ENCODE measurements at places on chromosomes 7 and 10.

DNA sequence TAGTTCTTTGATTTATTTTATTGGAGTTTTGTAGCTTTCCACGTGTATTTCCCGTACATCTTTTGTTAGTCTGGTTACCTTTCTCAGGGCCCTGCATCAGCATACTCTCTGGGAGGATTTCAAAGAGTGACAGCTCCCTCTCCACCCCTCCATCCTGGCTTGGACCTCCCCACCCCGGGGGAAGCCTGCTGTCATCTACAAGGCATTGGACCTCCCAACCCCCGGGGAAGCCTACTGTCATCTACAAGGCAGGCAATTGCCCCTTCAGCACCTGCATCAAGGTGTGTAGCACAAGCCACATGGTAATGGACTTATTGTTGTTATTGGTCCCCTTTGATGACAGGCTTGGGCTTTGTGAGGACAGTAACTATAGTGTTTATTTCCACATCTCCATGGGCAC is 390.1 kb downstream of the TCERG1L start:
- no peak for DNase-seq

GRCh38 chr10:69087590-69088470 is at the start of gene SRGN:
Gene SRGN, plus strand, starts transcription at chr10:69088103. Its CDS starts 55 bp downstream, at chr10:69088158.
- no peak for DNase-seq

GRCh38 chr7:84076219-84076618 is 118.4 kb downstream of the SEMA3A start:
- DNase-seq = no peak

DNA sequence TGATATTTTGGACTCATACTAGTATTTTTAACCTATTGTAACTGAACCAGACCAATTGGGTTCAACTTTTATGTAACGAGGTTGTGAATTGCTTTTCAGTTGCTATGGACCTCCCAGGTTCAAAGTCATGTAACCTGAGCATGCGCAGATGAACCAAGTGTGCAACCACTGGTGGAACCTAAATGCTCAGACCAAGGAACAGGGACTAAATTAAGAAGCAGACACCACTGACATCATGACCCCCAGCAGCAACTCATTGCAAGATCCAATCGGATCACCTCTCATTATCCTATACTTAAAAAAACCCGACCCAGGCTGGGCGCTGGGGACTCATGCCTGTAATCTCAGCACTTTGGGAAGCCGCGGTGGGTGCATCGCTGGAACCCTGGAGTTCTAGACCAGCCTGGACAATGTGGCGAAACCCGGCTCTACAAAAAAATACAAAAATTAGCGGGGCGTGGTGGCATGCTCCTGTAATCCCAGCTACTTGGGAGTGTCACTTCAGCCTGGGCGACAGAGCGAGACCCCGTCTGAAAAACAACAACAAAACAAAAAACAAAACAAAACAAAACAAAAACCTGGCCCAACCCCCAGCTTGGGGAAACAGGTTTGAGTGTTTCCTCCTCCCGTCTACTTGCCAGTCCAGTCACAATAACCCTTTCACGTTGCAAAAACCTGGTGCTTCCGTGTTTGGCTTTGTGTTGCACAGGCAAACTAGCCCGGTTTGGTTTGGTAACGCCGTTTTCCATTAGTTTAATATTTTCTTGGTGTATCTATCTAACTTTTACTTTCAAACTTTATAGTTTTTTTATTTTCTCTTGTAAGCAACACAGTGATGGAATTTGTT is 11.3 kb upstream of the ZNF518A start:
- no peak for DNase-seq

DNA sequence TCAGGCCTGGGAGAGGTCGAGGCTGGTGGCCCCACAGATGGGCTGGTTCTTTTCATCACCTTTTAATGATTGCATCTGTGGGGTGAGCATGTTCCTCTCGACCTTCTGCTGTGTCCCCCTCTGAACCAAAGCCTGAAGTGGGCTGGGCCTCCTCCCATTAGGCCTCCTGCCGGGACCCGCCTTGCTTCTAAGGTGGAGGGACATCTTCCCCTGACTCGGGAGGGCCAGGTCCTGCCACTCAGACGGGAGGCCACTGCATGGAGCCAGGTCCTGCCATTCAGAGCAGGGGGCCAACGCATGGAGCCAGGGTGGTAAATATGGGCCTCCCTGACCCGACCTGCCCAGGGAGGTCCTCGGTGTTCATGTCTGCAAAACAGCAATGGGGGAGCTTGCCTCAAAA is 188.4 kb downstream of the EBF3 start:
- no peak for DNase-seq

- DNase-seq = peak; percentile 17
These were observed 202.6 kb upstream of the FOXK1 start for GRCh38 chr7:4479367-4480039.

DNA sequence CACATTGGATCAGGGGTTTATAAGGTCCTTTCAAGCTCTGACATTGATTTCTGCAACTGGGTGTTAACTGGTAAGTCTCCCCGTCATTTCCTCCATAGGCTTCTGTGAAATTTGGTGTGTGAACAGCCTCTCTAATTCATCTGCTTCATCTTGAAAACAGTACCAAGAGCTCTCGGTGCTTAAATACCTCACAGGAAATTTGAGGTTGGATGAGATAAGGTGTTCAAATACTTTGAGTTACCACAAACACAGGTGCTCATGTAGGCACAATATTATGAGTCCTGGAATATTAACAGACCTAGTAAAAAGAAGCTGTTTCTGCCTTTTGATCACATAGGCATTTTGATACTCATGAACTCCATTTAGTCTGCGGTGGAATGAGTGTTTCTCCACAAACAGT is 85.2 kb downstream of the RTKN2 start:
- no peak for DNase-seq

DNA sequence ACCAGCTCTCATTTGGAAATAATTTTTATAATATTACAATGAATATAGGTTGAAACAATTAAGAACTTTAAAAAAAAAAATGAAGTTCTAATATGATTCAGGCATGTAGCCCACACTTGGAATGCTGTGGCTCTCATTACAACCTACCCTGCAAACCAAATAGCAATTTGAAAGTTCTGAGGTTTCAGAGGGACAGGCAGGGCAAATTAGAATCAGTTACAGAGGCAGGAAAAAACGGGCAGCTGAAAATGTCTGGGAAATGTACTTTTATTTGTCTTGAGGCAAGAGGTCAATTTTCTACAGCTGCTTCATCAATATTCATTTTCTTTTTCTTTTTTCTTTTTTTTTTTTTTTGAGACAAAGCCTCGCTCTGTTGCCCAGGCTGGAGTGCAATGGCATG is 95.3 kb downstream of the PIP4K2A start:
- DNase-seq = no peak

GRCh38 chr7:80330434-80330833 is 181.4 kb downstream of the GNAT3 start:
- no peak for DNase-seq

GRCh38 chr7:82156893-82157292 is 286.7 kb downstream of the CACNA2D1 start:
- DNase-seq = no peak

- DNase-seq = no peak
These were observed 15.1 kb upstream of the AKR1B10 start for GRCh38 chr7:134512271-134512670.

DNA sequence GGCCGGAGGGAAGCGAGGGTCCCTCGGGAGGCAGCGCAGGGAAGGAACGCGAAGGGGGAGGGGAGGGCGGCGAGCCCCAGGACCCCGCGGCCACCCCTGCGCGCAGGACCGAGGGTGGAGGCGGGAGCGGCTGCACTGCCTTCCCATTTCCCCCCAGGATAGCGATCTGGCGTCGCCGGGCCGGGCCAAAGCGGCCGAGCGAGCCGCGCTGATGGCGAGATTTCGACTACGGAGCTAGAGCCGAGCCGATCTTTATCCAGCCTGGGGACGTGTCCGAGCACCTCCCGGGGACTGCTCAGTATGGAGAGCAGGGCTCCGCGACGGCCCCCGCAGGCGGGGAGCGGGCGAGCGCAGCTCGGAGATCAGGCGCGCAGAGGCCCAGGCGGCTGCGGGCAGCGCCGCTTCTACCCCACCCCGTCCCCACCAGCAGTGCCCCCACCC is 590 bp upstream of the CRTAC1 start:
- no peak for DNase-seq

- peak; percentile 61 for DNase-seq
These were observed 63.3 kb downstream of the NOC3L start for GRCh38 chr10:94299417-94299816.

DNA sequence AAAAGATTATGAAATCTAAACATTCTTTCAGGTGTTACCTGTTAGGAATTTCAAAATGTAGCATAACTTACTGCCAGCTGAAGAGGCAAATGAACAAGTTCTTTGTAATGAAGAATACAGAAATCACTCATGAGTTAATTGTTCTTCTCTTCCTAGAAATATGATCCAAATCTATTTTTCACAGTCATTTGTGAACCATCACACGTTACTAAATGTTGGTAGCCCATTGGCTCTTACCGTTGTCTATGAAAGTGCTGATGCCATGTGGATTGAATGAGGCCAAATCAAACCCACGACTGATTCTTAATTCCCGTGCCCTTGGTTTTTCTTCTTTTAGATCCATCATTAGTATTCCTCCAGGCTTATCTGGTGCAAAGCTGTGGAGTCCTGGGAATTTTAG is 15.9 kb upstream of the PON3 start:
- no peak for DNase-seq

GRCh38 chr7:81331061-81332018 is 412.5 kb upstream of the SEMA3C start:
- DNase-seq = no peak

DNA sequence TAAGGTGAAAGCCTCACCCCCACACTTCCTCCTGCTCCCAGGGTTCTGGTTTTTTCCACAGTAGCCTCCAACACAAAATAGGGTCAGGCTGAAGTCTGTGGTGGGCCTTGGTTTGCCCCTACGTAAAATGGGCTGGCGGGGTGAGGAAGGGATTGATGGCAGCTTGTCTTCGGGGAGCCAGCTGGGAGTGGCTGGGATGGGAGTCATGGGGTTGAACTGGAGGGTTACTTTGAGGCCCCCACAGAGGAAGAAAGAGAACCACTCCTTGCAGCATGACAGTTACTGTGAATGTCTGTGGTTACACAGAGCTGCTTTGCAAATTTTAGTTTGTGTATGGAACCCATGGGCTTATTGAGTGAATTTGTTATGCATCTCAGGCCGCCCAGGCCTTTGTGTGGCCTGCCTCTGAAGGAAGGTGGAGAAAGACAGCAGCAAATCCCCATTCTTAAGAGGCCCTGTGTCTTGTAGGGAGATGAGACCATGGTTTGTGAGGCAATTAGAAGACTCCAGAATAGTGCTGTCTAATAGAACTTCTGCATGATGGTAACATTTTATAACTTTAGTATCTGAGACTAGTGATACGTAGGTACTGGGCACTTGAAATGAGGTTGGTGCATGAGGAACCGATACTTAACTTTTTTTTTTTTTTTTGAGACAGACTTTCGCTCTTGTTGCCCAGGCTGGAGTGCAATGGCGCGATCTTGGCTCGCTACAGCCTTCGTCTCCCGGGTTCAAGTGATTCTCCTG is 8.1 kb downstream of the TRIM8 start:
- DNase-seq = no peak

DNA sequence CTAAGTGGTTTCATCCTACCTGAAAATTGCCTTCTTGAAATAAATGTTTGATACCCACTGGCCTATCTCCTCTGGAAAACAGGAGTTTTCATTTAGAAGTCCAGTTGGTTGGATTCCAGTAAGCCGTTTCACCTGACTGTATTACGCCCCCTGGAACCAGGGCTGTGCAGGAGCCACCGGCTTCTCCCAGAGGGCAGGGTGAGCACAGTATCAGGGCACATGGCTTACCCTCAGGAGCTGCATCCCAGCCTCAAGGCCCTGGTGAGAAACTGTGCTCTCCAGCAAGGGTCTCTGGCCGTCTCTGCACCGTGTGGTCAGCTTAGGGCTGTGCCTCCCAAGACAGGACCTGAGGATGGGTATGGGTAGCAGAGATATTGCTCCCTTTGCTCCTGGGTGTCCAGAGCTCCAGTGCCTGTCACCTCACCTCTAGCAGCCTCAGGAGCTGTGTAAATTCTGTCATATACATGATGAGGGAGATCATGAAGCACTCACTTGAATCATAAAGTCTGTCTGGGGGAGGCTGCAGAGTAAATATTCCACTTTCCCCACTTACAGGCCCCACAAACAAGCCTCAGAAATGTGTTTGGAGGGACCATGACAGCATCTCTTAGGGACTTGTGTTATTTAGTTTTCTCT is 109.6 kb upstream of the SAMD8 start:
- no peak for DNase-seq

GRCh38 chr7:18754766-18755165 is 259.2 kb downstream of the HDAC9 start:
- DNase-seq = no peak

DNA sequence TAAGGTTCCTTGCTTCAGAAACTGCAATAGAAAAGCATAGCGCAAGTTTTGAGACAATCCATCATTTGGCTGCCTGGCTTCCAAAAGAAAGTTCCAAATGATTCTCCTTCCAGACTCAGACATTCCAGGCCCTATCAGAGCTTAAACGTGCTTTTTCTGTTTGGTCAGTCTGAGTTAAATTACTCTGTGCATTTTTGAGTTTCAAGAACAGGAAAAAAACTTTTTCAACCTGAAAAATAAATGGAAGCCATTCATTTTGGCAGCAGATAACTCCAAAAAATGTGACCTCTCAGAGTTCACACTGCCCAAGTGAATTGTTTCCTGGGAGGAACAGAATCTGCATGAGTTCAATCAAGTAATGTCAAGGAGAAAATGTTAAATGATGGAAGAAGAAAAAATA is 354.2 kb downstream of the CXCL12 start:
- DNase-seq = no peak

Measured in T1000 (cell line).